ENCODE measurements at places on chromosomes 2 and 18. TPM values are rescaled to one million over a fixed set of nuclear protein-coding genes. Genes with fewer than 3 reads are reported as not detected.

GRCh38 chr2:151525821-151526373 lies 116.2 kb downstream of the RIF1 start:
- no peak for DNase-seq
- H3K4me3 ChIP-seq = no peak overlapping the region
- H3K36me3 ChIP-seq = no peaks in the 10 kb centered on the region

GRCh38 chr2:229378386-229378785 lies 107.3 kb upstream of the PID1 start:
- no peaks in the 10 kb centered on the region for H3K4me1 ChIP-seq
- no peak overlapping the region for H3K27ac ChIP-seq
- H3K27me3 ChIP-seq = no peaks in the 10 kb centered on the region
- no peaks in the 10 kb centered on the region for H3K36me3 ChIP-seq

DNA sequence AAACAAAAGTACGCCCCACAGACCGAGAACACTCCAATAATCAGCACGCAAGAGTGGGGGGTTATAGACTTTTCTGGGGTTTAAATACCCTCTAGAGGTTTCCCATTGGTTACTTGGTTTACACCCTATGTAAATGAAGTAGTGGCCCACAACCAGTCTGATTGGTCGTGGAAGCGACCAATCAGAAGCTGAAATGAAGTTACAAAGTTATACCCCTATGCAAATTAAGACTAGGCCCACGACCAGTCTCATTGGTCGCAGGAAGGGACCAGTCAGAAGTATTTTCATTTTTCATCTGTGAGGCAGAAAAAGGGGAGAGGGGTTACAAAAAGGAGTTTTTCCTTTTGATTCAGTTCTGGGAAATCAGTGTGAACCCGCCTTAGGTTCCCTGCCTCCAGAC lies 55.3 kb upstream of the YWHAQ start:
- no peak for DNase-seq
- H3K27ac ChIP-seq = no peak overlapping the region
- no peaks in the 10 kb centered on the region for H3K36me3 ChIP-seq
- H3K27me3 ChIP-seq = no peaks in the 10 kb centered on the region
- no peak overlapping the region for H3K4me3 ChIP-seq

UGT1A6 gene
- total RNA-seq = 116 TPM

SRD5A2 gene
- total RNA-seq = not detected
